ENCODE measurements at places on chromosomes 11 and 22.

DNA sequence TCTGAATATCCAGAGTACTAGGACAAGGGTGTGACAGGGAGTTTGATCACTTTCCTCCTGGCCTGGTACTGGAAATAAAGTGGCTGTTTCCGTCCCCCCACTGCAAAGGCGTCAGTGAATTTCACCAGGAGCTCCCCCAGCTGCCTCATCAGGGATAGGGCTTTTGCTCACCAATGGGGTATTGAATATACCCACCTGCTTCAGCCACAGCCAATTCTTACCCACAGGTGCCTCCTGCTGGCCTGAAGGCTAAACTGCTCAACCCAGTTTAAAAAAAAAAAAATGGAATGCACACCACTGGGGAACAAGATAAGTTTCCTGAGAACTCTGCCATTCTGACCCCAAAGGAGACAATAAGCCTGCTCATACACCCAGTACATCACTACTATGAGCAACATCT is 65.3 kb upstream of the MS4A8 start:
- no peak for DNase-seq

DNA sequence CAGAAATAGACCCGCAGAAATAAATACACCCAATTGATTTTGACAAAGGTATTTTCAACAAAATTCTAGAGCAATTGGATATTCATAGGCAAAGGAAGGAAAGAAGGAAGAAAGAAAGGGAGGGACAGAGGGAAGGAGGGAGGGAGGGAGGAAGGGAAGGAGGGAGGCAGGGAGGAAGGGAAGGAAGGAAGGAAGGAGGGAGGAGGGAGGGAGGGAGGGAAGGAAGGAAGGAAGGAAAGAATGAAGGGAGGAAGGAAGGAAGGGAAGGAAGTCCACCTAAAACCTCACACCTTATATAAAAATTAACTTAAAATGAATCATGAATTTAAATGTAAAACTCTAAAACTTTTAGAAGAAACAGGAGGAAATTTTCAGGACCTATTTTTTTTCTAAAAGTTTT is 94.2 kb upstream of the USP47 start:
- DNase-seq: no peak

- no peak for DNase-seq
Observed at GRCh38 chr11:12938590-12939247, 70.4 kb upstream of the RASSF10 start.

DNA sequence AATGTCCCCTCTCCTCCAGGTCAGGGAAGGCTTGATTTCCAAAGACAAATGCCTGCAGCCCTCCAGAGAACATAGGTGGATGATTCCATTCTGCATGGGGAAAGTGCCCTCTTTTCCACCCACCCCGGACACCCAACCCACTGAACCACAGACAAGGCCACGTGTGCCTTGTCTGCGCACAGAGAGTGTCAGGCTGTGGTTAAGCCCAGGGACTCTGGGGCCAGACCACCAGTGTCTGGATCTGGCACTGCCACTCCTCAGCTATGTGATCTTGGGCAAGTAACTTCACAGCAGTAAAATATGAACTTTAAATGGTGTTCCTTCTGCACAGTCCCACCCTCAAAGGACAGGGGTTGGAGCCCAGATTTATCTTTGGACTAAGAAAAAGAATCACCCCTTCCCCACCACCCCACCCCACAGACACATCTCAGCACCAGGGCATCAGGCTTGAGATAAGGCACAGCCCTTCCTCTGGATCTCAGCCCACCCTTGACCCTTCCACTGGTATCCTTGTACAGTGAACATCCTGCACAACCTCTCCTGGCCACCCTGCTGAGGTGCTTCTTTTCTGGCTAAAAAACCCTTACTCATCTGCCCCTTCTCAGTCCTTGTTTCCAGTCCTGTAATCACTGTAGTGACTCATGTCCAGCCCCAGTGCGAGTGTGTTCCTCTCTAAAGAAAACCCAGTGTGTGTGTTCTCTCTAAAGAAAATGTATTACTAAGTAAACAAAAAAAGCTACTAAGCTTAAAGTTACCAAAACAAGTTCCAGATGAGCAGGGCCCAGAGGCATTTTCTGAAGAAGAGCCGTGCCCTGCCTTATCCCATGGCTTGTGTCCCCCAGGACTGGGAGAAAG is 1.9 kb upstream of the PTGDR2 start:
- no peak for DNase-seq

- DNase-seq: no peak
Observed at GRCh38 chr11:16372355-16372754, 16.0 kb upstream of the SOX6 start.

GRCh38 chr22:38796262-38796957 is 2.5 kb upstream of the DNAL4 start:
- peak; percentile 58 for DNase-seq

DNA sequence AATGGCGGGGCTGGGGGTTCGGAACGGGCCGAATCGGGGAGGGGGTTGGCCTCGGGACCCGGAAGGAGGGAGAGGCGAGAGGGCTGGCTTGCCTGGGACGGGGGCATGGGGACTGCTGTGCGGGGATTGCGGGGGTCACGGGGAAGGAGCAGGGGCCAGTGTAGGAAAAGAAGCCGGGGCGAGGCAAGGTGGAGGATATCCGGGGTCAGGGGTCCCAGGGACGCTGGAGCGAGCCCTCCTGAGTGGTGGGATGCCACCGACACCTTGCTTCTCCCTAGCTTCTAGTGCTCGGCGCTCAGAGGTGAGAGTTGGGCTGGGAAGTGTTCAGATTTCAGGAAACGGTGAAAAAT is 426 bp upstream of the GDPD5 start:
- no peak for DNase-seq

DNA sequence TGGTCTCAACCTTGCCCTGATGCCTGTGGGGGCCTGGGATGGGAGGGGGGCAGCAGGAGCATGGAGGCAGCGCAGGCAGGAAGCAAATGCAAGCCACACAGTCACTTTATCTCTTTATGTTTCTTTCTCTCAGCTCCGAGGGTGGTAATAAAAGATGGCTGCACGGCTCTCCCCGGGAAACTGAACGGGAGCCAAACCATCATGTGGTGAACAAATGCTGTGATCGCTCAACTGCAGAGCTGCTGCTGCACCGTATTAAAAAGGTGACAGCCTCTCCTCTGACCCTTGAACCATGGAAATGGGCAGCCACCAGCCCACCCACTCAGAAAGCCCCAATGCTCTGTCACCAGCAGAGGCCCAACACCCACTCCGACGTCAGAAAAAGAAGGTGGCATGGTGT is 110.0 kb downstream of the TIMP3 start:
- DNase-seq: no peak

DNA sequence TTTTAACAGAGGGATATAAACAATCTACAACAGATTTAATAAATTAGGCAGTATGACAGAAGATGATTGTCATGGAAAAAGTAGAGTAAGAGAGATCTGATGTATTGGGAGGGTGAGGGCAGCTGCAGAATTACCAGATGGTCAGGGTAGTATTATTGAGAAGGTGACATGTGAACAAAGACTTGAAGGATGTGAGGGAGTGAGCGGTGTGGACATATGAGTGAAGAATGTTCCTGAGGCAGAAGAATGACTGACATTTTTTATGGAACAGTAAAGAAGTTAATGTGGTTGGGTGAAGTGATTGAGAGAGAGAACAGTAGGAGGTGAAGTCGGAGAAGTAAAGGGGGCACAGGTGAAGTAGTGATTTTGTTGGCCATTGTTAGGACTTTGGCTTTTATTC is 42.4 kb upstream of the HIPK3 start:
- DNase-seq: no peak

DNA sequence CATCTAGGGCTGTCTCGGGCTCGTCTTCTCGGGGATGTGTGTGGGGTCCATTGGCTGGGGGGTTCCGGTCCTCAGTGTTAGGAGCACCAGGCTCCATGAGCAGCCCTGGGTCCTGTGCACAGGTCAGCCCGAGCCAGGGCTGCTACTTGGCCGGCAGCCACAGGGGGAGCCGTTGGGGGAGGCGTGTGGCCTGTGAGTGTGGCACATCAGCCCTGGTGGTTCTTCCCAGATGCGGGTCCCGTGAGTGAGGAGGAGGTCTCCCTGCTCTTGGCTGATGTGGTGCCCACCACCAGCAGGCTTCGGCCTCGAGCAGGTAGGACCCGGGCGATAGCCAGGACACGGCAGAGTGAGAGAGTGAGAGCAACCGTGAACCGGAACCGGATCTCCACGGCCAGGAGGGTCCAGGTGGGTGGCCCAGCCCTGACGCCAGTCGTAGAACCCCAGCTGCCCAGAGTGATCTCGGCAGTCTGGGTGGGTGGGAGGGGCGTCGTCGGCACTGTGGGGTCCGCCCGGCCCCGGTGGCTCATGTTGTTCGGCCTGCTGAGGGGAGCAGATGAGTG is 18.5 kb downstream of the IRF7 start:
- DNase-seq: no peak

DNA sequence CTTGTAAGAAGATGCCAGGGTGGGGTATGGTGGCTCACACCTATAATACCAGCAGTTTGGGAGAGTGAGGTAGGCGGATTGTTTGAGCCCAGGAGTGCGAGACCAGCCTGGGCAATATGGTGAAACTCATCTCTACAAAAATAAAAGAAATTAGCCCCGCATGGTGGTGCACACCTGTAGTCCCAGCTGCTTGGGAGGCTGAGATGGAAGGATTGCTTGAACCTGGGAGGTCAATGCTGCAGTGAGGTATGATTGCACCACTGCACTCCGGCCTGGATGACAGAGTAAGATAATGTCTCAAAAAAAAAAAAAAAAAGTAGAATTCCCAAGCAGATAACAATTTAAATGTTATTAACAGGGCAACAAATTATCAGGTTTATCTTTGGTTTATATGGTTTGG is 20.2 kb downstream of the ACER3 start:
- no peak for DNase-seq

DNA sequence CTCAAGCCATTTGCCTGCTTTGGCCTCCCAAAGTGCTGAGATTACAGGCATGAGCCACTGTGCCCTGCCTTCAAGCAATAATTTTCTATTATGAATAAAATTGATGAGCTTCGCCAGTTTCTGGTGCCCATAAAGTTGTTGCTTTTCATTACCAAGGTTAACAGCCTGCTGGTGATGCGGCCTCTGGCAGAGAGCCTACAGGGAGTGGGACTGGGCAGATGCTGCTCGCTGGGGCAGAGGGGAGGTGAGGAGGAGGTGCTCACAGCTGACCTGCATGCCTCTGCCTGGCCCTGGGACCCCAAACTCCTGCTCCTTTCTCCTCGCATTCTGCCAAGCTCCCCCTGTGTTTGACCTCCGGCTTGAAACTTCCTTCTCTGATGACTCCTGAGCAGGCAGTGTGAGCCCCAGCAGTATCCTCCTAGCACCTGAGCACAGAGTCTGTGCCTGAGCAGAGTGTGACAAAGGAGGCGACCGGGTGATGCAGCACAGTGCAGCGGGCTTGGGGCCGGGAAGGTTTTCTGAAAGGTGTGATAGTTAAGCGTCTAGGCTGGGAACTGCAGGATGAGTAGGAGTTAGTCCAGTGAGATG is 56.1 kb upstream of the B3GAT1 start:
- DNase-seq: no peak

GRCh38 chr11:119316729-119317591 is at the start of gene MCAM:
Gene MCAM, minus strand, starts transcription at chr11:119317130. Its CDS starts 29 bp downstream, at chr11:119317101.
- DNase-seq: no peak

DNA sequence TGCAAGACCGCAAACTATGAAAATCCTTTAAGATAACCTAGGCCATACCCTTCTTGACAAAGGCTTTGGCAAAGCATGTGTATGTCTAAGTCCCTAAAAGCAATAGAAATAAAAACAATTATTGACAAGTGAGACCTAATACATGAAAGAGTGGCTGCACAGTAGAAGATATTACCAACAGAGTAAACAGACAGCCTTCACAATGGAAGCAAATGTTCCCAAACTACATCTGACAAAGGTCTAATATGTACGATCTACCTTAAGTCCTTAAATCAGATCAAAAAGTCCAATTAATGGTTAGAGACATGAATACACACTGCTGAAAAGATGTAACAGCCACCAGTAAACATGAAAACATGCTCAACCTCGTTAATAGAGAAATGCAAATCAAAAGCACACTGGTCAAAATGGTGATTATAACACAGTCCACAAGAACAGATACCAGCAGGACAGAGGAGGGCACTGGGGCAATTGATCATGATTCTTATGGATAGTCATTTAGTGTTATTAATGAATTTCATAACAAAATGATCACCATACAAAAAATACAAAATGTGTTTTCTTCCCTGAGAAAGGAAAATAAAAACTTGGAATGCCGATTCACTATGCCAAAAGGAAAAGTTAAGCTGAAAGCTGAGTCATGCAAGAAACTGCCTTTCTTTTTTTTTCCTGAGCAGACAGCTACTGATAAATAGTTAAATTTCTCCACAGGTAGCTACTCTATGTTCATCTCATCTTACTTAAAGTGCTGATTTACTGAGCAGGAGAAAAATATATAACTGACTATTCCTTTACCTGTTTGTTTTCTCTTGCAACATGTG is 102.6 kb upstream of the VPREB1 start:
- DNase-seq: no peak

GRCh38 chr22:25933158-25933788 is 191.3 kb downstream of the MYO18B start:
- no peak for DNase-seq

- DNase-seq: peak; percentile 93
Observed at GRCh38 chr11:105046898-105047579, 1.9 kb upstream of the CARD16 start.

DNA sequence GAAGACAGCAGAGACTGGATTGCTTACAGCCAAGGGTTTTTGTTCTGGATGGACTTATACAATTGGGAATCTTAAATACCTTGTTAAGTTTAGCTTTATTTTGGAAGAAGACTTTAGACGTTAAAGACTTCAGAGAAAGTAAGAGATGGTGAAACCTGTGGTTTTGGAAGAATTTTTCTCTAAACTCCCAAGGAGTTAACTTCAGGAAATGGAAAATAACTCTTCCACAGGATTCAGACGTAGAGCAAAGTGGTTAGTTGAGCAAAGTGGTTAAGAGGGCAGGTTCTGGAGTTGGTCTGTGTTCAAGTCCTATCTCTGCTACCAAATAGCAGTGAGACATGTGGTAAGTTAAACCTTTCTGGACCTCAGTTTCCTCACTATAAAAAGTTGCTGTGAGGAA is 12.8 kb downstream of the PITPNB start:
- DNase-seq: no peak

DNA sequence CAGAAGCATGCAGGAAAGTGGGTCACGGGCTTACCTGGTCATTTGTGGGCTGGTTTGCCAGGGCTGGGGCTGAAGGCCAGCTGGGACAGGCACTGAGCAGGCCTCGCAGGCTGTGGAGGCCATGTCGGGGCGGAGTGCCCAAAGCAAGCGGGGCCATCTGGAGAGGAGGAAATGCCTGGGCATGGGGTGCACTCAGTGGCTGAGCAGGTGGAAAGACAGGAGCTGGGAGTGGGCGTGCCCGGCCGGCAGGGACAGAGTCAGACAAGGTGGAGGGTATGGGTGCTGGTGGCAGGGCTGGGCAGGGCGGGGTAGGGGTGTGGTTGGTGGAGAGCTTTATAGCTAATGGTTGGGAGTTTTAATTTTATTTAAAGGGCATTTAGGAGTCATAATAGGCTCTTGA is 27.4 kb downstream of the DAGLA start:
- no peak for DNase-seq

GRCh38 chr22:30253205-30253852 is 6.8 kb upstream of the LIF start:
- no peak for DNase-seq

- DNase-seq: no peak
Observed at GRCh38 chr11:24471084-24471483, 25.8 kb upstream of the LUZP2 start.

- DNase-seq: no peak
Observed at GRCh38 chr11:13776134-13776815, 107.8 kb downstream of the FAR1 start.

- no peak for DNase-seq
Observed at GRCh38 chr22:43133401-43133800, 9.8 kb downstream of the MCAT start.

Data from NCI-H226 (cell line).